Osteocyte (in vitro differentiated cells): ENCODE measurements at places on chromosomes 4 and X. TPM values are rescaled to one million over a fixed set of nuclear protein-coding genes. Genes with fewer than 3 reads are reported as not detected.

DNA sequence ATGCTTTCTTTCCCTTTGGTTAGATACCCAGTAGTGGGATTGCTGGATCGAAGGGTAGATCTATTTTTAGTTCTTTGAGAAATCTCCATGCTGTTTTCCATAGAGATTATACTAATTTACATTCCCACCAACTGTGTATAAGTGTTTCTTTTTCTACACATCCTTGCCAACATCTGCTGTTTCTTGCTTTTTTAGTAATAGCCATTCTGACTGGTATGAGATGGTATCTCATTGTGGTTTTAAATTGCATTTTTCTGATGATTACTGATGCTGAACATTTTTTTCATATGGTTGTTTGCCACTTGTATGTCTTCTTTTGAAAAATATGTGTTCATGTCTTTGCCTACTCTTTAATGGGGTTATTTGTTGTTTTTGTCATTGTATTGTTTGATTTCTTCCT is 6.6 kb upstream of the AGA start:
- peaks cover 11% of the 10 kb centered on the region for H3K4me1 ChIP-seq
- H3K27me3 ChIP-seq: no peaks in the 10 kb centered on the region
- H3K4me3 ChIP-seq: no peak overlapping the region
- no peak overlapping the region for H3K27ac ChIP-seq
- H3K36me3 ChIP-seq: peaks cover 2% of the 10 kb centered on the region

- no peak overlapping the region for H3K27ac ChIP-seq
- H3K4me3 ChIP-seq: no peak overlapping the region
- no peaks in the 10 kb centered on the region for H3K36me3 ChIP-seq
Measured at GRCh38 chrX:43974741-43975465, 1.7 kb upstream of the NDP start.

- DNase-seq: no peak
- H3K4me1 ChIP-seq: no peaks in the 10 kb centered on the region
- peaks cover 41% of the 10 kb centered on the region for H3K27me3 ChIP-seq
Measured at GRCh38 chr4:77209012-77209411, 52.0 kb downstream of the CCNG2 start.

DNA sequence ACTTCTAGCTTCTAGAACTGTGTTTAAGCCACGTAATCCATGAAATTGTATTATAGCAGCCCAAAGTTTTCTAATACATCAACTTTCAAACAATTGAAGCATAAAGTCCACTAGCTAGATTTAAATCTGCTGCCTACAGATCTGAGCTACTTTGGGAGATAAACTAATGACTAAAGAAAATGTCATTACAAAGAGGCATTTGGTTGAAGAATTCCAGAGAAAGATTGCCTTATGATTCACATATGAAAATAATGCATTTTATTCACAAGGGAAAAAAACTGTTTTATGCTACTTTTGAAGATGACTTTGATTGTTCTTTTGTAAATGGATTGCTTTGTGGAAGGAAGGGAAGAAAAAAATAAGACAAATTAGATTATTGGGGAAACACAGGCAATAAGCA is 124.1 kb upstream of the SLIT2 start:
- no peaks in the 10 kb centered on the region for H3K4me1 ChIP-seq
- H3K36me3 ChIP-seq: no peaks in the 10 kb centered on the region
- DNase-seq: no peak
- H3K4me3 ChIP-seq: no peak overlapping the region
- peaks cover 9% of the 10 kb centered on the region for H3K27me3 ChIP-seq
- no peak overlapping the region for H3K27ac ChIP-seq

- H3K27me3 ChIP-seq: no peaks in the 10 kb centered on the region
- peaks cover 5% of the 10 kb centered on the region for H3K4me1 ChIP-seq
- H3K4me3 ChIP-seq: no peak overlapping the region
- DNase-seq: no peak
Measured at GRCh38 chr4:26873391-26874026, 12.9 kb downstream of the STIM2 start.

GRCh38 chrX:18861511-18861910 is 122.4 kb downstream of the PHKA2 start:
- H3K27ac ChIP-seq: no peak overlapping the region
- no peaks in the 10 kb centered on the region for H3K36me3 ChIP-seq
- DNase-seq: no peak
- H3K4me3 ChIP-seq: no peak overlapping the region
- peaks cover 3% of the 10 kb centered on the region for H3K4me1 ChIP-seq

DNA sequence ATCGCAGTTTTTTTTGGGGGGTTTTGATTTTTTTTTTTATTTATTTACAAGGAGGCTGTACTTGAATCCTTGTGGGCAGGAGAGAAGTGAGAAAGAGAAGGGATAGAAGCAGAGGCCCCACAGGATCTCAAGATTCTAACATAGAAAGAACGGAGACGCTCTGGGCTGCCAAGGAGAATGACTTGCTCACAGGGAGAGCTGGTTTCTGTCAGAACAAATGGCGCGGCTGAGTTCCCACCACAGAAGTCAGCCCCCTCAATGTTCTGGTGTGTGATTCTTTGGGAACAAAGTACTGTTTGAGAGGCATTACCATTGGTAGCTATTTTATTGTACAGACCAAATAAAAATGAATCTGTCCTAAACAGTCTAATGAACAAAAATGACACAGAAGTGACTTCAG is 80.6 kb downstream of the ATXN3L start:
- H3K27ac ChIP-seq: no peak overlapping the region
- H3K4me1 ChIP-seq: peaks cover 11% of the 10 kb centered on the region
- H3K4me3 ChIP-seq: no peak overlapping the region
- H3K27me3 ChIP-seq: no peaks in the 10 kb centered on the region
- no peak for DNase-seq
- peaks cover 4% of the 10 kb centered on the region for H3K36me3 ChIP-seq

DNA sequence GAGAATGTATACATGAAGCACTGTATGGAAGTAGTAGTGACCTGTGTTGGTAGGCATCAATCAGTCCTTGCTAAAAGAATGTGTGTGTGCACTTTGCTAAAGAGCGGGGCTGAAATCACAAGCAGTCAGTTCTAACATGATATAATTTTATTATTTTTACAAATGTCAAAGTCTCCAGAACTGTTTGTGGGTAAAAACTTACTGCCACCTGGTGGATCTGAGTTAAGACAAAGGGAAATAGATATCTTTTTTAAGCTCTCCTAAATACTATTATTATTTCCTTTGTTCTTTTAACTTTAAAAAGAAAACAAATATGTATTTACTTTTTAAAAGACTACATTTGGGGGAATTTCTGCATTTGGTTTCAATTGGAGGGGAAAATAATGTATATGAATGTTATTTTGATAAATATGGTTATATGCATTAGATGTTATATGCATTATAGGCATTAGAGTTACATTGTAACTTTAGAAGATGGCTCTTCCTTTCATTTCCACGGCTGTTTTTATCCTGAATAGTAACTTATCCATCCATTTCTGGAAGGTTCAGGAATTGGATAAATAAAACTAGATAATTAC is 7.8 kb upstream of the CLOCK start:
- no peaks in the 10 kb centered on the region for H3K36me3 ChIP-seq
- no peak overlapping the region for H3K4me3 ChIP-seq
- H3K4me1 ChIP-seq: no peaks in the 10 kb centered on the region
- DNase-seq: no peak

DNA sequence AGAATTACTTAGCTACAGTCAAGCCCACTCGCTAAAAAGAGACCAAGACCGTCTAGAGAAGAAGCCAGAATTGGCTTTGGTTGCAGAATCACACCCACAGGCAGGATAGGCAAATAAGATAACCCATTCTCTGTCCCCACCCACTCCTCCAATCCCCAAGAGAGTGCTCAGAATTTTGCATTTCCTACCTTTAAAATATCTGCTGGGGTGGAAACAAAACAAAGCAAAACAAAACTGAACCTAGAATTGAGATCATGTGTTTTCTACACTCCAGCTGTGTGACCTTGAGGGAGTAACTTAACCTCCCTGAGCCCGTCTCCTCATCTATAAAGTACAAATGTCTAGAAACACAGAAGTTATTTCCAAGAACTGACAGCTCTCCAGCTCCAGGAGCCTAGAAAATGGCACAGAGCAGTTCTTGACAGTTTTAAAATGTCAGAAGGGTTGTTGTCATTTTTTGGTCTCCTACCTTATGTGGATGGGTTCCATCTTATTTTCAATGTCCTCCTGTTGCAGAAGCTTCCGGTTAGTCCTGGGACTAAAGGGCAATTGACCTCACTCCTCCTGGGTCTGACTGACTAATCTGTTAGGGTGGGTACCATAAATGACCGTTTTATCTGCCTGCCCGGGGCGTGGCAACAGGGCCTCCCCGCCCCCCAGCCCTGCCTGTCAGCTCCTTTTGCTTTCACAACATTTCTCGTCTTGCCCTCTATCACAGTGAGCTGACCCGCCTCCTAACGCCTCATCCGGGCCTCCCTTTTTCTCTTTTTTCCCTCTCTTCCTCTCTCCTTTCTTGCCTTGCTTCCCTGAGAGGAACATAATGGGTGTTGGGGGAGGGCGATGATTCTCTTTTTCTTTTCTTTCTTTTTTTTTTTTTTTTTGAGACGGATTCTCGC is 114.0 kb downstream of the RBM47 start:
- H3K27ac ChIP-seq: no peak overlapping the region
- peaks cover 3% of the 10 kb centered on the region for H3K27me3 ChIP-seq
- H3K4me1 ChIP-seq: peaks cover 5% of the 10 kb centered on the region
- no peaks in the 10 kb centered on the region for H3K36me3 ChIP-seq

GRCh38 chr4:33162122-33162521 is 2442.0 kb downstream of the PCDH7 start:
- H3K4me3 ChIP-seq: no peak overlapping the region
- H3K36me3 ChIP-seq: no peaks in the 10 kb centered on the region
- H3K27me3 ChIP-seq: no peaks in the 10 kb centered on the region

GRCh38 chrX:132576939-132577338 is 88.1 kb upstream of the MBNL3 start:
- no peak overlapping the region for H3K4me3 ChIP-seq
- no peaks in the 10 kb centered on the region for H3K4me1 ChIP-seq
- DNase-seq: no peak

DNA sequence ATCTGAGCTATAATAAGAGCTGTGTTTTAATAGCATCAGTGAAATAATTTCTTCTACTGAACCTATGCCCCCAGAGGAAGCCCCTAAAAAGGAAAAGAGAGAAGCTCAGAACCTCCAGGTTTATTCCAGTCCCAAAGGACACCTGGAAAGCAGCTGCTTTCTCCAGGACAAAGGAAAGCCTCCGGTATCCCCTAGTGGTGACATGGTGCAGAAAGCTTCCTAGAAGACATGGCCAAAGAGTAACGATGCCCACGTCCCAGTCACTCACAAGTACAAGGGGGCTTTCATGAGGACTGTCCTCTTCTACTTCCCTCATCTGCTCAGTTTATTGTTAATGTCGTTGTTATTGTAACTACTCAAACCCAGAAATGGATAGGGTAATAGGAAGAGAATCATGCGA is 343.9 kb downstream of the UNC5C start:
- no peak overlapping the region for H3K4me3 ChIP-seq
- H3K36me3 ChIP-seq: no peaks in the 10 kb centered on the region
- peaks cover 9% of the 10 kb centered on the region for H3K27me3 ChIP-seq
- H3K27ac ChIP-seq: no peak overlapping the region
- DNase-seq: no peak

- H3K36me3 ChIP-seq: no peaks in the 10 kb centered on the region
- H3K27ac ChIP-seq: no peak overlapping the region
- no peak for DNase-seq
- no peak overlapping the region for H3K4me3 ChIP-seq
Measured at GRCh38 chr4:6119507-6120020, 80.8 kb downstream of the JAKMIP1 start.

GRCh38 chrX:1442016-1442665 is 10.6 kb downstream of the ASMTL start:
- H3K36me3 ChIP-seq: peaks cover 21% of the 10 kb centered on the region
- H3K4me3 ChIP-seq: no peak overlapping the region
- H3K4me1 ChIP-seq: no peaks in the 10 kb centered on the region
- no peak overlapping the region for H3K27ac ChIP-seq

DNA sequence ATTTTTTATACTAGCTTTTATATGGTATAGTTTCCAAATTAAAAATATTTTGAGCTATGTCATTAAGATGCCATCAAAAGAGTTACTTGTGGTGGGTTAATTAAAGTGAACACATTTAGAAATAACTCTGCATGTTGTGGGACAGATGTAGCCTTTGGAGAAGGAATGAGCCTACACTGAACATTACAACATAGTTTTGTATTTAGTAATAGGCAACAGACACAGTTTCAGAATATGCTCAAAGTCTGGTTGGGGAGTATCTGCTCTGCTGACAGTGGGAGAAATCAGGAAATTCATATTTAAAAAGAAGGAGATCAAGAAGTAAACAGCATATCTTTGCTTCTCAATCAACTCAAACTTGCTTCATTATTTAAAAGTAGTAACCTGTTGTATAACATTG is 23.7 kb downstream of the EMCN start:
- peaks cover 20% of the 10 kb centered on the region for H3K4me1 ChIP-seq
- H3K36me3 ChIP-seq: peaks cover 7% of the 10 kb centered on the region
- H3K27ac ChIP-seq: no peak overlapping the region
- H3K4me3 ChIP-seq: no peak overlapping the region
- DNase-seq: no peak
- H3K27me3 ChIP-seq: no peaks in the 10 kb centered on the region

DNA sequence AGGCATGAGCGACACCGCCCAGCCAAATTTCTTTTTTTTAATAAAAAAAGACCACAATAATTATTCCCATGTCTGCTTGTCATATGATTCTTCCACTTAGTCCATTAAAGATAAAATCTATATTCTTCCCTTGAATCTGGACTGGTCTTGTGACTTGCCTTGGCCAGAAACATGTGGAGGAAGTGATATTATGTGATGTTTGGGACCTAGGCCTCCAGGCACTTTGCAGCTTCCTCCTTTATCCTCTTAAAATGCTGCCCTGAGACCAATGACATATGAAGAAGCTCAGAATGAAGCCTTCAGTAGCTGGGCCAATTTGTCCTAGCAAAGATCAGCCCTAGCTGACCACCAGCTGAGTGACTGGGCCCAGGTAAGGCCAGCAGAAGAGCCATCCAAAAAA is 250.0 kb downstream of the INPP4B start:
- no peaks in the 10 kb centered on the region for H3K36me3 ChIP-seq
- H3K4me1 ChIP-seq: no peaks in the 10 kb centered on the region
- DNase-seq: no peak
- no peaks in the 10 kb centered on the region for H3K27me3 ChIP-seq
- no peak overlapping the region for H3K4me3 ChIP-seq

DNA sequence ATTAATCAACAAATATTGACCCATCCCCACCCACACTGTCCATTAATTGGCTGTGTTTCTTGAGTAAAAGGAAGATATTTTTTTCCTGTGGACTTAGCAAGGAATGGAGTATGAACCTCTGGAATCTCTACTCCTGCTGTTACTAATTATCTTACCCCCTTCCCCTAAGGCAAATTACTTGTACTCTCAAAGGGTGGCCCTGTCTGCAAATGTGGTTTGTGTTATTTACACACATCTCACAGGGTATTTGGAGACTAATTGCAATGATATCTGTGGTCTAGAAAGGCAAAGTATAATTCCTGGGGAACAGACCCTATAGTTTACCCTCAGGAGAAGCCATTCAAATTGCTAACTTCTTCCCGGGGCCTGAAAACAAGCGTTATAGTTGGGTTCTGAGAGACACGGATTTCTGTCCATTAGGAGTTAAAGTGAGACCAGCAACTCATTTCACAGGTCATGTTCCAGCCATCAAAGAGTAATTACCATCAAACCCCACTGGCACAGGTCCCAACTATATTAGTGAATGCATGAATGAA is 133.0 kb upstream of the RASGEF1B start:
- no peak for DNase-seq
- H3K27me3 ChIP-seq: peaks cover 9% of the 10 kb centered on the region
- H3K27ac ChIP-seq: no peak overlapping the region
- H3K4me3 ChIP-seq: no peak overlapping the region
- H3K4me1 ChIP-seq: peaks cover 4% of the 10 kb centered on the region
- no peaks in the 10 kb centered on the region for H3K36me3 ChIP-seq

SNX12 gene
- total RNA-seq: 64.0 and 68.8 TPM in 2 replicates

CXCL1 gene
- 118 and 132 TPM in 2 replicates for total RNA-seq

EREG gene
- 1.3 and 2.2 TPM in 2 replicates for total RNA-seq

SULT1E1 gene
- total RNA-seq: 5.1 and 6.6 TPM in 2 replicates
